Stimulated activated CD4-positive, alpha-beta T cell treated with anti-CD3 and anti-CD28 coated beads, TNF-alpha, amount 100 ng/mL, for 24 hours (primary cell): ENCODE measurements at places on chromosomes 4 and X.

- no peak for DNase-seq
Observed at GRCh38 chr4:122896270-122896669, 26.1 kb downstream of the NUDT6 start.

- no peak for DNase-seq
Observed at GRCh38 chr4:145909773-145910172, 28.9 kb downstream of the ZNF827 start.

GRCh38 chr4:93261207-93261606 is 567.3 kb upstream of the ATOH1 start:
- DNase-seq: no peak

- no peak for DNase-seq
Observed at GRCh38 chr4:136812100-136812880, 720.0 kb downstream of the PCDH18 start.

- DNase-seq: no peak
Observed at GRCh38 chr4:154573190-154573870, 10.5 kb downstream of the FGB start.

- DNase-seq: no peak
Observed at GRCh38 chr4:82705928-82706300, 92.7 kb downstream of the SCD5 start.

DNA sequence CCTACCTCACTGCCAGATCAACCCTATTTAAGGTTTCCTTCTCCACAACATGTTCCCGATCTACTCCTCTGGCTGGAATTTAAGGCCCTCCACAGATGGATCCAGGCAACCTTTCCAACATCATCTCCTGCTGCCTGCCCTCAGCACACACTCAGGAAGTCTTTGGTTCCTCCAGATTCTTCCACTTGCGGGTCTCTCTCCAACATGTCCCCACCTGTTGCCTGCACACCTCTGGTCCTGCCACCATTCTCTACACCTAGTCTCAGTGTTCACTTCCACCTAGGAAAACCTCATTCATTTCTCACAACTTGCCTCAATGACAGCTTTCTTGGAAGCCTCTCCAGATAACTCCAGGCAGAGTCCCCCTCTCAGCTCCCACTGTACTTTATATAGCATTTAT is 80.1 kb downstream of the RTL5 start:
- DNase-seq: no peak

DNA sequence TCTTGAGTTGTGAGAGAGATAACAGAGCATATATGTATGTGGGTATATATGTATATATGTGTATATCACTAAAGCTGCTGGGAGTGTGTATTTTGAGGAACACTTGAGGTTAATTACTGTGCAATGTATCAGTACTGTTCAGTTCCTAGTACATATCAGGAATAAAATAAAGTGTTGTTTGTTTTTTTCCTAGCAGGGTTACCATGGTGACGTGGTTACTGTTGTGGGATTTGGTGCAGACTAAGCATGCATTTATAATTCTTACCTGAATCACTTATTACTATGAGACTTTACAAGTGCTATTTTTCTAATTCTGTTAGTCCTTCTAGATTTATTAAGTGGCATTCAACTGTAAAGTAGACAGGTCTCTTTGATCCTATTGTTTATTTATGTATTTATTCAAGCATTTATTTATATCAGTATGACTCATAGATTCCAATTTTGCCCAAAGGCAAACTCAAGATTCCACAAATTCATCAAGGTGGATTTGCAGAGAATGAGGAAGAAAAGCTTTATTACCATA is 26.9 kb upstream of the BEX4 start:
- no peak for DNase-seq

DNA sequence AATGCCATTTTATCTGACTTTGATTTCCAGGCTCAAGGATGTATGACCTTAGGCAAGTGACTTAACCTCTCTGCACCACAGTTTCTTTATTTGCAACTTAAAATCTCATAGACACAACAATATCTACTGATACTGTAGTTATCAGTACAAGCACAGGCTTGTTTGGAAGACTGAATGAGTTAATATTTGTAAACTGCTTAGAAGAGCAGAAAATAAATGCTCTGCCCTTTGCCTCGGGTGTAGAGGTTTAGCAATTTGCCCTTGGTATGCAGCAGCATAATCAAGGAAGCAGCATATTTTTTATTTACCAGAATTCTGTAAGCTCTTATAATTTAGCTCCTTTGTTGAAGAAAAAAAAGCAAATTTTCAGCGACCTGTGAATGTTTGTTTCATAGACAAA is 2.9 kb upstream of the CXCL1 start:
- no peak for DNase-seq

GRCh38 chrX:139640259-139640658 is 67.7 kb downstream of the MCF2 start:
- no peak for DNase-seq

- DNase-seq: no peak
Observed at GRCh38 chr4:10599574-10599973, 85.0 kb downstream of the CLNK start.
